ENCODE measurements at places on chromosomes 6 and 20. TPM values are rescaled to one million over a fixed set of nuclear protein-coding genes. Genes with fewer than 3 reads are reported as not detected.

The LHFPL5 gene
- total RNA-seq, result not detected

The UFL1 gene
- 21.9 TPM for total RNA-seq

The BEND3 gene
- 11.2 TPM for total RNA-seq

The FAM83C gene
- not detected for total RNA-seq

The PRRT1 gene
- total RNA-seq, result not detected

The KCNK17 gene
- 0.87 TPM for total RNA-seq

The KCNS1 gene
- total RNA-seq, result 0.03 TPM

The CGAS gene
- total RNA-seq, result 0.90 TPM

The PAK5 gene
- total RNA-seq, result 1.6 TPM

The PPP1R14C gene
- total RNA-seq, result 0.26 TPM

The LY6G6F gene
- not detected for total RNA-seq

The POPDC3 gene
- total RNA-seq, result 8.2 TPM

The WFDC12 gene
- not detected for total RNA-seq

The CRISP2 gene
- not detected for total RNA-seq

The GGTLC1 gene
- not detected for total RNA-seq

The PRSS16 gene
- 4.3 TPM for total RNA-seq

The ILRUN gene
- 41.8 TPM for total RNA-seq

The MCHR2 gene
- total RNA-seq, result not detected

The SEL1L2 gene
- total RNA-seq, result 2.5 TPM

The PI3 gene
- not detected for total RNA-seq

The HUS1B gene
- not detected for total RNA-seq

The BTNL2 gene
- total RNA-seq, result not detected

The C4B gene
- 0.30 TPM for total RNA-seq

The TBXT gene
- total RNA-seq, result not detected

The TP53TG5 gene
- total RNA-seq, result not detected

The COL9A3 gene
- 10.5 TPM for total RNA-seq

The FAM110A gene
- 9.1 TPM for total RNA-seq

The ZBTB22 gene
- total RNA-seq, result 5.7 TPM

The ZSCAN23 gene
- total RNA-seq, result 20.4 TPM

The KCNQ5 gene
- 0.09 TPM for total RNA-seq

The DUSP15 gene
- 0.45 TPM for total RNA-seq

The CCN5 gene
- total RNA-seq, result not detected

The PRR18 gene
- 0.13 TPM for total RNA-seq

The FUT9 gene
- total RNA-seq, result 6.3 TPM

The TRIM15 gene
- total RNA-seq, result not detected

The NMBR gene
- total RNA-seq, result 0.09 TPM

The TRIM10 gene
- total RNA-seq, result not detected

The STMN3 gene
- total RNA-seq, result 3.3 TPM

The ID1 gene
- 133 TPM for total RNA-seq

The MLN gene
- not detected for total RNA-seq

The EMILIN3 gene
- 3.5 TPM for total RNA-seq

The NKX2-2 gene
- total RNA-seq, result not detected

The ARMH2 gene
- not detected for total RNA-seq

The CEP43 gene
- 78.0 TPM for total RNA-seq

The APCDD1L gene
- total RNA-seq, result not detected

The DEFB132 gene
- total RNA-seq, result not detected

The SLC22A16 gene
- total RNA-seq, result not detected

The SLC25A27 gene
- total RNA-seq, result 25.9 TPM

All from neural progenitor cell (in vitro differentiated cells).